Muscle of leg (tissue), 16 donors: ENCODE measurements at places on chromosomes 1 and 21. TPM values are rescaled to one million over a fixed set of nuclear protein-coding genes. Genes with fewer than 3 reads are reported as not detected.

- peak overlapping the region; percentile 80 for H3K4me3 ChIP-seq
- DNase-seq: peak; percentile 87
- H3K27me3 ChIP-seq: no peaks in the 10 kb centered on the region
- no peaks in the 10 kb centered on the region for H3K36me3 ChIP-seq
Observed at GRCh38 chr1:162560303-162561036, 1.1 kb upstream of the UAP1 start.

DNA sequence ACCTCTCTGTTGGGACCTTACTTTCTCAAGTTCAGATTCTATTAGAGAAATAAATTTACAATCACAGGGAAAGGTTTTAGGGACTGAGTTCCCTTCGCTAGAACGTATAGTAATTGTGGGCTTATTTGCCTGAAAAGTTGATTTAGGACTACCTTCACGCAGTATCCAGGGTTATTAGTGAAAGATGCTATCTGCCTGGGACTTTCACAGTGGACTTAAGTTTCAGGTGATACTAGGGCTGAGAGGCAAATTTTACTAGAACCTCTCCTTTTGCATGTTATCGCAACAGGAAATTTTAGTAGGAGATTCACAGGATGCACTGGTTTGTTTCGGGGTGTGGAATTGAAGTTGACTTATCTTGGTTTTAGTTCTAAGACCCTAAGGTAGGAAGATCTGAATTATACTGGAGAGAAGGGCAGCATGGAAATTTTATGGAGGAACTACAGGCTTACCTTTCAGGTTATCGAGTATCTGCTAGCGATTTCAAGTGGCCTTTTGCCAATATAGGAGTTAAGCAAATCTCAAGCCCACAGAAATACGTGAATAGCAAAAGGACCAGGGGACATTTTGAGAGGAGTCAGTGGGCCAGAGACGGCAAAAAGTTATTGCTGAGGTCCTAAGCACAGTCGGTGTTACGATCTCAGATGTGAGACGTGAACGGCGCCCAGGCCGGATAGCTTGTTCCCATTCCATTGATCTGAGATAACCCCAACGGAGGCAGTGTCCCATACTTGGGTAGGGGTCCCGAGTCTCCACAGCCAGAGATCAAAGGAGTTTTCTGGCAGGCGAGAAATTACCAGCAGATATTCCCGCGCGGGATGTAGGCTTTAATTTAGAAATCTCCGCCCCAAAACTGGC, 723 bp upstream of the GNAI3 start:
- no peaks in the 10 kb centered on the region for H3K27me3 ChIP-seq
- H3K4me3 ChIP-seq: peak overlapping the region; percentile 75
- no peaks in the 10 kb centered on the region for H3K36me3 ChIP-seq
- H3K4me1 ChIP-seq: peaks cover 12% of the 10 kb centered on the region
- peak overlapping the region; percentile 99 for H3K27ac ChIP-seq

- no peak for DNase-seq
- H3K27me3 ChIP-seq: no peaks in the 10 kb centered on the region
- no peaks in the 10 kb centered on the region for H3K4me1 ChIP-seq
- H3K27ac ChIP-seq: no peak overlapping the region
- no peak overlapping the region for H3K4me3 ChIP-seq
Observed at GRCh38 chr1:156559086-156559796, 13.1 kb downstream of the IQGAP3 start.

DNA sequence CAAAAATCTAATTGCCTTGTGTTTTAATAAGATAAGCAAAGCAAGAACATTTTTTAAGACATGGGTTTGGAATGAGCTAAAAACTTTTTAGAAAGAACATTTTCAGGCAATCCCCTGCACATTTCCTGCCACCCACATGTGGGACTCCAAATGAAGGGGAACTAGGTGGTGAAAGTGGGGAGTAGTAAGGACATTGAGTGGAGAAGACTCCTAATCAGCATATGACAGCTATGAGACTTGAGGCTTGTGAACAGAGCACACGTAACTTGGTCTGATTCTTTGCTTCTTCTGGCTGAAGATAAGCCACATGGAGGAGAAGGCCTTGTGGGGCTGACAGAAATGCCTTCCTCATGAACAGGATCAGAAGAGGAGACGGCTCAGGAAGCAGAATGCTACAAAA, 50.3 kb downstream of the FCER1A start:
- H3K36me3 ChIP-seq: no peaks in the 10 kb centered on the region
- no peaks in the 10 kb centered on the region for H3K27me3 ChIP-seq
- no peak overlapping the region for H3K4me3 ChIP-seq
- no peaks in the 10 kb centered on the region for H3K4me1 ChIP-seq
- H3K27ac ChIP-seq: no peak overlapping the region

The RIT1 gene
- 27.7 TPM for total RNA-seq

The USH2A gene
- 0.40 TPM for total RNA-seq

DNA sequence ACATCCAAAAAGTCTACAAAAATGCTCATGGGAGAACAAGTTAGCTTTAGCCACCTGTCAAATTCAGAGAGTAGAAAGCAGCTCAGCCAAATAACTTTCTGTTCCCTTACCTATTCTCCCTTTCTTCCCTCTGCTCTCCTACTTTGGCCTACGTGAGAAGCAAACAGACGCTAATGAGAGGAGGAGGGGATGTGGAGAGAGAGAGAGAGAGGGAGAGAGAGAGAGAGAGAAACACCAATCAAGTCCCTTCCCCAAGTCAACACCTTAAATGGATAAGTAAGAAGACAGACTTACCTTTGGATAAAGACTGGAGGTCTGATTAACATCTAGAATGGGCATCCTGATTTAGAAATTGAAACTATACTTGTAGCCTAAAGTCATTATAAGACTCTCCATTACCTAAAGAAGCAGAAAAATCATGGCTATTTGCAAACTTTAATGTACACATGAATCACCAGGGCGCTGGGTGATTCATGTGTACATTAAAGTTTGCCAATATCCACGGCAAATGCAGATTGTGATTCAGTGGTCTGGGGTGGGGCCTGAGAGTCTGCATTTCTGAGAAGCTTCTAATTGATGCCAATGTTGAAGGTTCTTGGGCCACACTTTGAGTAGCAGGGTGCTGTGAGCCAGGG, 13.1 kb upstream of the DUSP12 start:
- no peaks in the 10 kb centered on the region for H3K36me3 ChIP-seq
- H3K27me3 ChIP-seq: peaks cover 7% of the 10 kb centered on the region
- H3K27ac ChIP-seq: no peak overlapping the region
- no peak for DNase-seq
- H3K4me3 ChIP-seq: no peak overlapping the region
- no peaks in the 10 kb centered on the region for H3K4me1 ChIP-seq

The HOOK1 gene
- total RNA-seq: 1.9 TPM
